Activated CD4-positive, alpha-beta T cell treated with anti-CD3 and anti-CD28 coated beads for 24 hours (primary cell): ENCODE measurements at places on chromosomes 6 and 20.
A peak's percentile ranks its signal among the peaks of the same experiment; 100 is the strongest.

- no peak for DNase-seq
Measured at GRCh38 chr20:20395087-20395486, 27.2 kb downstream of the INSM1 start.

- peak; percentile 1 for DNase-seq
Measured at GRCh38 chr20:47854687-47855212, 69.5 kb upstream of the SULF2 start.

GRCh38 chr6:100134297-100134696, 140.3 kb upstream of the MCHR2 start:
- DNase-seq = no peak

GRCh38 chr6:39330057-39330456, 7.6 kb upstream of the KCNK16 start:
- no peak for DNase-seq

GRCh38 chr6:36924131-36924530, 30.4 kb upstream of the PI16 start:
- DNase-seq = no peak

- no peak for DNase-seq
Measured at GRCh38 chr20:3405696-3406358, 1.6 kb downstream of the DNAAF9 start.

- no peak for DNase-seq
Measured at GRCh38 chr20:11118802-11119380, 445.1 kb upstream of the JAG1 start.

- DNase-seq = no peak
Measured at GRCh38 chr20:22403022-22403631, 181.2 kb downstream of the FOXA2 start.

GRCh38 chr6:44071670-44072451, 55.4 kb downstream of the MRPL14 start:
- DNase-seq = no peak

GRCh38 chr6:34229877-34230276, 6.8 kb upstream of the HMGA1 start:
- DNase-seq = no peak

DNA sequence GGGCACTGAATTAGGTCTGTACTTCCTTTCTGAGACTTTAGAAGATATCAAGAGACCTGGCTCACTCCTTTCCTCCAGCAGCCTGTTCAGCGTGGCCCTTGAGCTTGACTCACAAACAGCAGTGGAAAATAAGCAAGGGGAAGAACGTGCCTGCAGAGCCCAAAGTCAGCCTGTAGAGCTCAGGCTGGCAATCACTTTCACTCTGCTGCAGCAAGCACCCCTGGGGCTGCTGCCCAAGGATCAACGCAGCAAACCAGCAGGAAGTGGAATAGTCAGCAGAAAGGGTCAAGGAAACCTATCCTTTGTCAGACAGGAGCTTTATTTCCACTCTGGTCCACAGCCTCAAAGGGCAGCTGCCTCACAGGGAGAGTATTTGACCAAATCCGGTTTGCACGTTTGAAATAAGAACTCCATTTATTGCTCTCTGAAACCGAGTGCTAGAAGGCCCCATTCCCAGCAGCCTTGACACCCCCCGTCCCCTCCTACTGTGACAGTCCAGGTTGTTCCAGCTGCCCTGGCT, 77.4 kb downstream of the PRDM1 start:
- DNase-seq = peak; percentile 29

- DNase-seq = no peak
Measured at GRCh38 chr6:170172825-170173256, 118.0 kb downstream of the DLL1 start.

DNA sequence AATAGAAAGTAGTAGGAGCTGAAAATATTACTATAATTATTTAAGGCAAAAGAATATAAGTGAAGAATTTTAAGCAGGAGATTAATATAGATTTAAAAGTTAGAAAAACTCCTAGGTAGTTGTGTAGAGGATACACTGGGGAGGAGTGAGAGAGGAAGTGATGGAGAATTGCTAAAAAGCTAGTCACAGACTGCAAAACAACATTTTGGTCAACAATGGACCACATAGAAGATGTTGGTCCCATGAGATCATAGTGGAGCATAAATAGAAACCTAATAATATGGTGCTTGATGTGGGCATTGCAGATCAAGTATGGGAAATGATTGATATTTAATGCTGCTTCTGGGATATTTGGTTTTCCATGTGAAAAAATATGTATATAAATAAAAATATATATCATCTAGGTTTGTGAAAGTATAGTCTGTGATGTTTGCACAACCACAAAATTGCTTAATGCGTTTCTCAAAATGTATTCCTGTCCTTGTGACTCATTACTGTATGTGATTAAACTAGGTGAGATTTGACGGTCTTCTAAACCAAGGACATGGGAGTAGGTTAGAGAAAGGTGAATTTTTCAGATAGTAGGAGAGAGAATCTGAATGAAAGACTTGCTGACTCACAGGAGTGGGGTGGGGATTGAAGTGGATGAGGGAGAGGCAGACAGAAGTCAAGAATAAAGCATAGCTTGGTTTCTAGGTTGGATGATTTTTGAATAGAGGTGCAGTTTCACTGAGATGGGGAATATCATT, 174.0 kb downstream of the BCKDHB start:
- no peak for DNase-seq

DNA sequence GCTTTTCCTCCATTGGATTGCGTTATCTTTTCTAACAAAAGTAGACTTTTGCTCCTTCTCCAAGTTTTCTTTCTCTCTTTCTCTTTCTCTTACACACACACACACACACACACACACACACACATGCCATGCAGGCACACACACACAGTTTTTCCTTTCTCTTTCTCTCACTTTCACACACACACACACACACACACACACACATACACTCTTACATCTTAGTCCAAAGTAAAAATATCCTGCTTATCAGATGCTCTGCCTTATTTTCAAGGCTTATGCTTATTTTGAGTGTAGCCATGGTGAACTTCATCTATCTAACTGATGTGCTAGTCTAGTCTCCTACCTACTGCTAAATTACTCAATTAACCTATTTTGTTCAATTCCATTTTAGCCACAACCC, 34.4 kb upstream of the RAB23 start:
- no peak for DNase-seq

GRCh38 chr6:119129968-119130484, 51.6 kb upstream of the FAM184A start:
- DNase-seq = no peak

GRCh38 chr6:87481931-87482330, 9.2 kb downstream of the SLC35A1 start:
- DNase-seq = no peak

GRCh38 chr6:106939208-106939607, 35.3 kb downstream of the CD24 start:
- no peak for DNase-seq

- no peak for DNase-seq
Measured at GRCh38 chr6:47302043-47302442, 7.7 kb downstream of the TNFRSF21 start.

GRCh38 chr20:2451939-2452732, 18.5 kb downstream of the SNRPB start:
- DNase-seq = peak; percentile 62

GRCh38 chr6:14826456-14826855, 419.4 kb upstream of the JARID2 start:
- DNase-seq = no peak

DNA sequence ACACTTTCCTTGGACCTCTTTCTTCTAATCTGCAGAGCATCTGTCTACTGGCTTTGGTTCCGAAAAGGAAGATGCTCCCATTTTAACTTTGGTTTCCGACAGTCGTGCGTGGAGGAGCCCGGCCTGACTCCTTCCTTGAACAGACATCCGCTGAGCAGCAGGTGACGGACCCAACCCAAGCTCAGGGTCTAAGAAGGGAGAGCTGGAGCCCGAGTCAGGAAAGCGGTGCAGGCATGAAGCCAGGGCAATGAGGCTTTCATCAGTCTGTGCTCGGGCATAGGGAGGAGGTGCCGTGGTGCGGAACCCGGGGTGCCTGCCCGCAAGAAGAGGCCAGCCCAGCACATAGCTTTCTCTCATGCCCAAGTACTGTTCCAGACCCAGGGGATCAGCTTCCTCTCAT, 109.4 kb downstream of the CDH4 start:
- no peak for DNase-seq

- no peak for DNase-seq
Measured at GRCh38 chr6:37783856-37784584, 35.5 kb upstream of the ZFAND3 start.

DNA sequence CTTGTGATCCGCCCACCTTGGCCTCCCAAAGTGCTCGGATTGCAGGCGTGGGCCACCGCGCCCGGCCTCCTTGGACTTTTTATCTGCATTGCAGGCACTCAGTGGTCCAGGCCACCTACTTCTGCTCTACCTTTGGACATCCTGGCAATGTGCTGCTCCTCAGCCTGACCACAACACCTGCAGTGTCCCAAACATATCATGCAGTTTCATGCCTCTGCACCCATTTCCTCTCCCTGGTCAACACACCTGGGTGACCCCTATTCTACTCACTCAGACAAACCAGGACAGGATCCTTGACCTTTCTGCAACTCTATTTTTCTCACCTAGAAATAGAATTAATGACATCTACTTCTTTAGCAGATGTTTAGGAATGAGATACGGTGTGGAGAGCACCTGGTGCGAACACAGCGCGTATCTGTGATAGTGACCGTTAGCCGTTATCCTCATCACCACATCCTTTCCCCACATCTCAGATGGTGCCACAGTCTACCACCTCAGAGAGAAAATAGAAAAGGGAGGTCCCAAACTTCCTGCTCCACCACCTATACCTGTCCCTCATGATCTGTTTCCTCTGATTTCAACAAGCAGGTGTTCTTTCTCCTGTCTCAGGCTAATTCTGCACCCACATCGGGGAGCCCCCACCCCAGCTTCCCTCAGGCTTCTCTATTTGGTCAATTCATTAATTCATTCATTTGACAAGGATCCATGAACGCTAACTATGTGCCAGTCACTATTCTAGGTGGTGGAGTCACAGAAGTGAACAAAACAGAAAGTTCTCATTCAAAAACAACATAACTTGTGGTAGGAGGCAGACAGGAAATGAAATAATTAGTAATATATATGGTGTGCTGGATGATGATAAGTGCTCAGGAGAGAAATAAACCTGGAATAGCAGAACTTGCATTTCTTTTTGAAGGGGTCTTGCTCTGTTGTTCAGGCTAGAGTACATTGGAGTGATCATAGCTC, 4.3 kb upstream of the BTN3A2 start:
- no peak for DNase-seq

- no peak for DNase-seq
Measured at GRCh38 chr20:60024245-60024644, 66.0 kb downstream of the CDH26 start.

DNA sequence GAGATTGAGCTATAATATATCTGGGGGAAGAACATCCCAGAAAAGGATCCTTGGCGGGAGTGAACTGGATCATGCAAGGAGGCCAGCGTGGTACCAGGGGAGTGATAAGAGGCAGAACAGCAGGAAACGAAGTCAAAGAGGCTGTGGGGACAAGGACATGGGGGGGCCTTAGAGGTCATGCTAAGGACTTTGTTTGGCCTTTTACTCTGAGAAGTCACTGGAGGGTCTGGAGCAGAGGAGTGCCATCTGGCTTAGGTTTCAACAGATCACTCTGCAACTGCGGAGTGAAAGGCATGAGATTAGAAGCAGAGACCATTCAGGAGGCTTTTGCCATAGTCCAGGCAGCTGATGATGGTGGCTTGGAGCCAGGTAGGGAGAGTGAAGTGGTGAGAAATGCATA, 24.3 kb downstream of the MRAP2 start:
- no peak for DNase-seq

GRCh38 chr6:5763871-5764270, 242.9 kb downstream of the NRN1 start:
- no peak for DNase-seq

DNA sequence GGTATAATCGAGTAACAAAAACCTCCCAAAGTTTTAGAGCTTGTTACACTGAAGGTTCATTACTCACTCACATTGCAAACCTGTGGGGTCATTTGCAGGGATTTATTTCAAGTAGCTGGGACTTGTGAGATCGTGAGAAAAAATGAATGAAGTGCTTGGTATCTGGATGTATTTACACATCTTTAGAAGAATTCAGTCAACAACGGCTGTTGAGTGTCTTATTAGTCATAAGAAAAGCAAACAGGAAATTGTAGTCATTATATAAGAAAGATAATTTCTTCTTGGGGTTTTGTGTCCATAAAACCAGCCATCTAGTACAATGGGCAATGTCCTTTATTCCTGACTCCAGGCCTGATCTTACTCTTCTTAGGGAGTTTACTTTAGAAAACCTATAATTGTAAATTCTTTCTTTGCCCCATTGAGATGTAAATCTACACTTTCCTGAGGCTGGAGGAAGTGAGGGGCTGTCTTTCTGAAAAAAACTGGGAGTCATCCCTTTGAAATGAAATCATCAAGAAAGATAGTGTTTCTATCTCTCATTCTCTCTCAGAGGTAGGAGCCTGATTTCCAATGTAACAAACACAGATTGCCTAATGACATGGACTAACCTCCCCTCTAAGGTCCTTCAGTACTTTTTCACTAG, 202.5 kb upstream of the ASCC3 start:
- DNase-seq = no peak

GRCh38 chr6:129954749-129955431, 63.5 kb upstream of the L3MBTL3 start:
- DNase-seq = no peak

GRCh38 chr6:134593887-134594286, 276.0 kb upstream of the SGK1 start:
- no peak for DNase-seq
